Fibroblast of skin of left quadriceps (primary cell): ENCODE measurements at places on chromosomes 3 and 15.

DNA sequence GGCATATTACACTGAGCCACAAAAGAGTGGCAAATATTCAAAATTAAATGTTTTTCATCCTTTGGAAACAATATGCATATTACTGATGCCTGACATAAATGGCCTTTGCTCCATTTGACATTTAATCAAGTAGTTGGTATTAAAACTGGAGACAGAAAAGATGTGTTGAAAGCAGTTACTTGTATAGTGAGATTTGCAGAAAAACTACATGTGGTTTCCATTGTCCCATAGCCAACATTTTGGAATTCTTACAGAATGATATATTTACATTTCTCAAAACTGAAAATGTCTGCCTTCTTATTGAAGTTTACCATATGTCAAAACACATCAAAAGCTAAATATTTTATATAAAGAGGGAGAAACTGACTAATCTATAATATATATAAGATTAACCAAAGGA lies 21.6 kb downstream of the SHOX2 start:
- peak; percentile 58 for DNase-seq

GRCh38 chr3:89697321-89697916 lies 590.0 kb downstream of the EPHA3 start:
- DNase-seq, result no peak

- DNase-seq, result no peak
Observed at GRCh38 chr3:121629601-121630000, 31.1 kb downstream of the HCLS1 start.

- DNase-seq, result peak; percentile 40
Observed at GRCh38 chr15:63891079-63891767, 57.5 kb upstream of the HERC1 start.

DNA sequence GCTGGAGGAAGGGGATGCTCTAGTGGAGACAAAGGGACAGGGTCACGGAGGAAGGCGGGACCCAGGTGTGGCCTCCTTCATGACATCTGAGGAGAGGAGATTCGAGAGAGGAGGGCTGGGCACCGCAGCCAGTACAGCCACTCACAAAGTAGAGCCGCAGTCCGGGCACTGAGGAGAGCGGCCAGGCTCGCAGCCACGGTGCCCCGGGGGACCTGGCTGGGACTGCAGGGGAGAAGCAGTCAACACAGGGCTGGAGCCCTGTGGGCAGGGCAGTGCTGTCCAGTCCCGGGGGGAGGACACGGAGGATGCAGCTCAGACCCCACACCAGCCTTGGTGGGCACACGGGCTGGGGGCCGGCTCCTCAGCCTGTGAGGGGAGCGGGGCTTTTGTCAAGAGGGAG lies 40.3 kb downstream of the HMCES start:
- DNase-seq, result no peak

GRCh38 chr15:83682476-83683088 lies 28.7 kb downstream of the ADAMTSL3 start:
- no peak for DNase-seq

DNA sequence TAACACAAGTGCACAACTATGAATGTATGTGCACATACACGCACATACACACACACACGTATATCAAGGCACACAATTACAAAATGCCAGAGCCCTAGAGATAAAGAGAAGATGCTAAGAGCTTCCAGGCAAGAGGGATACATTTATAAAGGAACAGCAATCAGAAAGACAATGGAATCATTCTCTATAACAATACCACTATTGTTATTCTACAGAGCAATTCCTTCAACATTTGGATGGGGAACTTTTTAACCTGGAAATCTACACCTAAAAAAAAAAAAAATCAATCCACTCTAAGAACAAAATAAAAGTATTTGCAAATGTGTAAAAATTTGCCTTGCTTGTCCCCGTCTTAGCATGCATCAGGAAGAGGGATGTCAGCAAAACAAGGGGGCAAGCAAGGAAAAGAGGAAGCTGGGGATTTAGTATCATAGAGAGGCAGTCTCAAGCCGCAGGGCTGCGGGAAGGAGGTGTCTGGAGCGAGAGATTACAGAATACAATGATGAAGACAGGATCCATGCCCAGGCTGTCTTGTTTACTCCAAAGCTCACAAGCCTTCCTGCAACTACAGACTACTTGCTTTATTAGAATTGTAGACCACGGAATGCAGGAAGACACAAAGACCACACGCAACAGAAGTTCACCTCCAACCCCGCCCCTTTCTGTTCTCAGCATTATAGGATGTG lies 220.2 kb downstream of the NTRK3 start:
- DNase-seq, result no peak

DNA sequence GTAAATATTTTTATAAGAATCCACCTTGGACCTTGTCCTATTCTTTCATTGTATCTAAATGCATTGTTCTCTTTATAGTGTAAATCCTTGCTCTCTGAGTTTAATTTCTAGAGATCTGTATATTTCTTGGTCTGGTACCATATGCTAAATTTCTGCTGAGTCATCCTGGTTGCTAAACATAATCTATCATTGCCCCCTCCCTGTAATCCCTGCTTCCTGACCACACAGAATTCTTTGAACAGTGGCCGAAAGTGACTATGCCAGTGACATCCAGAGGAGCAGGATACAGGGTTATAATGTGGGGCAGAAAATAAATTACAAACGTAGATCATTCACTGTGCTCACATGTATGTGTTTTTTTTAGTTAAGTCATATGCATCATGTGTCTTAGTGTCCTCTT lies 143.1 kb downstream of the DIPK2A start:
- no peak for DNase-seq

GRCh38 chr15:74220475-74221248 lies 15.5 kb upstream of the CCDC33 start:
- no peak for DNase-seq

DNA sequence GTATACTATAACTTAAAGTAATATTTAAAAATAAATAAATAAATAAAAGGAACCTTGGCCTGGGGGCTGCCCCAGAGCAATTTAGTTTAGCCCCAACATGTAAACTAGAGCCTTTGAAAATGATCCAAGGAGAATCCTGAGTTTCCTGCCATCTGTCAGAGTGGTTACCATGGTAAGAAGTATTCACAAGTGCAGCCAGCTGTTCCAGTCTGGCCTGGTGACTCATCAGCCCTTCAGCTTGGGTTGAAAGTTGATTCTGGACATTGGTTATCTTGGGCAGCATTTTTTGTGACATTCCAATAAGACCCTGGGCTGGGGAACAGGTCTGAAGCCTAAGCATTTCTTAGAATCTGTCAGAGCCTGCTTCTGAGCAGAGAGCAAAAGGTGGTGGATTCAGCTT lies 72.7 kb upstream of the LRTM1 start:
- DNase-seq, result peak; percentile 42
